ENCODE measurements at places on chromosomes 16 and 17. TPM values are rescaled to one million over a fixed set of nuclear protein-coding genes. Genes with fewer than 3 reads are reported as not detected.

DNA sequence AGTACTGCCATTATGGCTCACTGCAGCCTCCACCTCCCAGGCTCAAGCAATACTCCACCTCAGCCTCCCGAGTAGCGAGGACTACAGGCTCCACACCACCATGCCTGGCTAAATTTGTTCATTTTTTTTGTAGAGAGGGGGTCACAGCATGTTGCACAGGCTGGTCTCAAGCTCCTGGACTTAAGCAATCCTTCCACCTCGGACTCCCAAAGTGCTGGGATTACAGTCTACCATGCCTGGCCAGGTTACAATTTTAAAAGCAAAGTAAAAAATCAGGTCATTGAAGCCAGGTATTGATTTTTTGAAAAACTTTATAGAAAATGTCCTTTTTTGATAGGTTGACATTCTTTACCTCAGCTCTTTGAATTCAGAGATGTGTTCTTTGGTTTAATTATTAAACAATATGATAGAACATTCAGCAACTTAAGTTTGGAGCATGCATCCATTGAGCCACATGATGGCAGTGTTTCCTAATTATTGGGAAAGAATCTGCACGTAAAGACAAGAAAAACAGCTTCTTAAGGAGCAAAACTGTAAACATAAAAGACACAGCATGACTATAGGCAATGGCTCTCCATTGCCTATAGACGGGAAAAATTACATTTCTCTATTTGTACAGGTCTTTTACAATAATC lies 1.7 kb upstream of the SLC16A11 start:
- H3K4me1 ChIP-seq, result no peaks in the 10 kb centered on the region
- H3K36me3 ChIP-seq, result no peaks in the 10 kb centered on the region
- H3K4me3 ChIP-seq, result no peak overlapping the region
- no peak overlapping the region for H3K27ac ChIP-seq
- H3K27me3 ChIP-seq, result no peaks in the 10 kb centered on the region

GRCh38 chr16:85401917-85402766 lies 211.0 kb upstream of the GSE1 start:
- no peaks in the 10 kb centered on the region for H3K4me1 ChIP-seq
- H3K27me3 ChIP-seq, result no peaks in the 10 kb centered on the region
- no peak for DNase-seq
- H3K36me3 ChIP-seq, result no peaks in the 10 kb centered on the region
- no peak overlapping the region for H3K4me3 ChIP-seq

DNA sequence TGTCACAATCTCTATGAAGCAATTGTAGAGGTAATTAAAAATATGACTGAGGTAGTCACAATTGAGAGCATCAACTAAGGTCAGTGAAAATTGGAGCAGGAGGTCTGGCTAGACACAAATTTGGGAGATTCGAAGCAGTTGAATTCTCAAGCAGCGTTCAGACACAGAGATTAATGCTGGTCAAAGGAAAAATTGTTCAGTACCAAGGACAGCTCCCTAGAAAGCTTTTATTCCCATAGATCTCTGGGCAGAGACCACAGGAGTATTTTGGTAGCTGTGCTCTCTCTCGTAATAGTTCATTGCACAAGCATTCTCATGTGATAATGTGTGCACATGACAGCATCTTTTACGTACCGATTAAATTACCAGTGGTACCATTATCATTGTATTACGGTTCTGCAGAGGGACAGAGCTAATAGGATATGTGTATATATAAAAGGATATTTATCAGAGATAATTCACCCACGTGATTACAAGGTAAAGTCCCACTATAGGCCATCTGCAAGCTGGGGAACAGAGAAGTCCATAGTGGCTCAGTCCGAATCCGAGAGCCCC lies 387.5 kb upstream of the HSBP1 start:
- no peak overlapping the region for H3K27ac ChIP-seq
- H3K4me3 ChIP-seq, result no peak overlapping the region
- H3K4me1 ChIP-seq, result no peaks in the 10 kb centered on the region

DNA sequence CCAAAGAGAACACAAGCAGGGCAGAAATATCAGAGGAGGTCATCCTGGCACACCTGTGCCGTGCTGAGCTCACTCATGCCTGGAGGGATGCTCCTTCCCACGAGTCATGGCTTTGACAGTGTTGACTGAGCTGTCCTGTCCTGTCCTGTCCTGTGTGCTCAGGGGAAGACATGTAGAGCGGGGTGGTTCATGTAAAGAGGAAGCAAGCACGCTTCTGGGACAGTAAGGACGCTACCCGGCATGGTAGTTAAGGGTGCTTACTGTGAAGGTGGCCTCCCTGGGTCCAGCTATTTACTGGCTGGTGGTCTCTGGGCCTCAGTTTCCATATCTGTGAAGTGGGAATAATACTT lies 398 bp downstream of the LGALS9 start:
- no peak overlapping the region for H3K4me3 ChIP-seq
- DNase-seq, result no peak
- no peaks in the 10 kb centered on the region for H3K27me3 ChIP-seq
- H3K36me3 ChIP-seq, result no peaks in the 10 kb centered on the region

DNA sequence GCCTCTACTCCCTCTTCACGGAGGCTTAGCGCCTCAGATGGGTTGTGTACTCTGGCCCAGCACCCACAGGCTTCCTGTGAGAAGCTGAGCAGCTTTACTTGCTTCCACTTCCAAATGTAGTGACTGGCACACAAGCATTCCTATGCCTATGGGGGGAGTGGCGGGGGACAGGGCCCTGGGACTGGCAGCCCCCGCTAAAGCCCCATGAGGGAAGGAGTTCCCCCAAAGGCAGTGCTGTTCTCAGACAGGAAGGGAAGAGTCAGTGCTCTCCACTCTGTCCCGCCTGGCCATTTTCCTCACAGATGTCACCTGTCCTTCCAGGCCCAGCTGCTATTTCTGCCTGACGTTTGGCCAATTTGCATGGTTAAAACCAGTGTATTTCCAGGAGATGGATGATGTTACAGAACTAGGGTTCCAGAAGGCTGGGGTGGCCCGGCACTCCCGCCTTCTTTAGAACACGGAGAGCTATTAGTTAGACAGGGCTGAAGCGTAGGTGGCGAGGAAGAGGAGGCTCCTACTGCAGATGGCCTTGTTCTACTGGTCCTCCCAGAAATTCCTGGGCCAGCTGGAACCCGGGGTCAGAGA lies 83.9 kb upstream of the FBXO47 start:
- no peaks in the 10 kb centered on the region for H3K4me1 ChIP-seq
- H3K4me3 ChIP-seq, result no peak overlapping the region
- H3K27ac ChIP-seq, result no peak overlapping the region
- no peaks in the 10 kb centered on the region for H3K36me3 ChIP-seq
- DNase-seq, result no peak

PIEZO1 gene
- polyA plus RNA-seq, result 35.9 TPM
